ENCODE measurements at places on chromosomes 1 and 21.

DNA sequence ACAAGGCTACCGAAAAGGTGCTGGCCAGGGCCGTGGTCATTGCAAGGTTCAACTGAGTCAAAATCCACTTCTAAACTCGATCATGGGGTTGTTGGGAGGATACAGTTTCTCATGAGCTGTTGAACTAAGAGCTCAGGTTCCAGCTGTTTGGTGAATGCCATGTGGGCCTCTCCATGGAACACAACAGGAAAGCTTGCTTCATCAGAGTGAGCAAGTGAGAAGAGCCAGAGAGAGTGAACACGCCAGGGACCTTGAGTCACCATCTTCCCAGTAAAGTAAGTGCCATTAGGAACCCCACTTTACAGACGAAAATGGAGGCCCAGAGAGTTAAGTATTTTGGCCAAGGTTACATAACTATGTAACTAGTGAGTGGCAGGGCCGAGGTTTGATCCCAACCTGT lies 475.1 kb upstream of the VAMP3 start:
- DNase-seq, result no peak

GRCh38 chr1:21914880-21915640 lies 22.1 kb downstream of the HSPG2 start:
- no peak for DNase-seq

GRCh38 chr1:60470246-60470645 lies 396.7 kb upstream of the C1orf87 start:
- DNase-seq, result no peak

- DNase-seq, result no peak
Measured at GRCh38 chr1:189084811-189085210, 1392.9 kb downstream of the BRINP3 start.

All from stimulated activated CD4-positive, alpha-beta T cell treated with anti-CD3 and anti-CD28 coated beads, Interleukin-1b, Interleukin-23, amount 100 ng/mL, for 1 hour (primary cell).